ENCODE measurements at places on chromosomes 2 and 18.

- no peak for DNase-seq
Observed at GRCh38 chr2:160651416-160652200, 158.0 kb upstream of the RBMS1 start.

DNA sequence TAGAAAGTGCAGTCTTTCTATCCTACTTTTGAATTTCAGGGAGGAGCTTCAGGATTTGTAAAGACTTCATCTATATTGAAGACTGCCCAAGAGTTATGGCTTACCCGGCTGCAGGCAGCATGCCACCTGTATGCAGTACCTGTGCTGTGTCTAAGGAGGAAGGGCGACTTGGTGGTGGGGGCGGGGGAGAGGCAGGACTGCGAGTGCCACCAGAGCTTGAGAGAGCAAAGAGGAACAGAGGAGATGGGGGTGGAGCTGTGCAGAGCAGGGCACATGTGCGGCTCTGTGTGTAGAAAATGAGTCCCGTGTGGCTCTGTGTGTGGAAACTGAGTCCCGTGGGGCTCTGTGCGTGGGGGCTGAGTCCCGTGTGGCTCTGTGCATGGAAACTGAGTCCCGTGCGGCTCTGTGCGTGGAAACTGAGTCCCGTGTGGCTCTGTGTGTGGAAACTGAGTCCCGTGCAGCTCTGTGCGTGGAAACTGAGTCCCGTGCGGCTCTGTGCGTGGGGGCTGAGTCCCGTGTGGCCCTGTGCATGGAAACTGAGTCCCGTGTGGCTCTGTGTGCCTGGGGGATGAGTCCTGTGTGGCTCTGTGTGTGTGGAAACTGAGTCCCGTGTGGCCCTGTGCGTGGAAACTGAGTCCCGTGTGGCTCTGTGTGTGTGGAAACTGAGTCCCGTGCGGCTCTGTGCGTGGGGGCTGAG, 43.2 kb downstream of the LDLRAD4 start:
- no peak for DNase-seq

DNA sequence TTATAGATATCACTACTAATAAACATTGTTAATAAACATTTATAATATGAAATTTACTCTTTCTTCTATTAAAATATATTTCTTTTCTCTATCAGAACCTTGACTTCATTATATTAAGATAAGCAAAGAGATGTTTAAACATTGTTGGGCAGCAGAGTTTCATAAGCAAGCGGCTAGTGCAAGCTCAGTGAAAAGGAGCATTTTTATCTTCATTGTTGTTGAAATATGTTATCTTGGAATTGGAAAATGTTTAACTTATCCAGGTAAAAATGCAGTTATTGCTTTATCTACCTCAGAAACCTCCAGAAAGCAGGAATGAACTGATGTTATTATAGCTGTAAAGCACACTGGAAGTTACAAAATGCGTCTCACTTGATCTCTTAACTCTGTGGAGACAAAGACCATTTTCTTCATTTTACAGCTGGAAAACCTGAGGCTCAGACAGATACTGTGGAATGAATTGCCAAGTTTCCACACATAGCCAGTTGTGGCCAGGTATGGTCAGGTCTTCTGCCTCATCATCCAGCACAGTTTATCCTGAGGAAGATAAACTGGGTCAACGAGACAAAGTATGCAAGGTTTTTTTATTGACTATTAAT, 934.6 kb upstream of the FAM98A start:
- DNase-seq, result no peak

- DNase-seq, result no peak
Observed at GRCh38 chr2:15893689-15894480, 46.5 kb upstream of the MYCN start.

- no peak for DNase-seq
Observed at GRCh38 chr2:146837857-146838256, 1007.0 kb upstream of the ACVR2A start.

- DNase-seq, result no peak
Observed at GRCh38 chr2:54773838-54774237, 50.4 kb downstream of the EML6 start.

GRCh38 chr2:138016351-138017087, 52.2 kb downstream of the HNMT start:
- DNase-seq, result no peak

GRCh38 chr18:45894818-45895217, 69.3 kb downstream of the SIGLEC15 start:
- DNase-seq, result no peak

DNA sequence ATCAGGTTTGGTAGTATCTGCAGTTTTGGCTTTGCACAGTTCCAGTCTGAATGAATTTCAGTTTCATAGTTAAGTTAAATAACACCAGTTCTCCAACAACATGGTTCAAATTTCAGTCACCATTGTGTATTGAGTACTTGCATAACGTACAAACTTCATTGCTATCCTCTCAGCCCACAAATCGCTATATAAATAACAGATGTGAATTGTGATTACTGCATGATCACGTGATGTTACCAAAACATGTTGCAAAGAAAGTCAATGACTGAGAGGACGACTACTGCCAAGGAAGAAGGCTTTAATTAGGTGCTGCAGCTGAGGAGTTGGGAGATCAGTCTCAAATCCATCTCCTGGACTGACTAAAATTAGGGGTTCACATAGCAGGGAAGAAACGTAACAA, 48.2 kb downstream of the COL4A4 start:
- no peak for DNase-seq

DNA sequence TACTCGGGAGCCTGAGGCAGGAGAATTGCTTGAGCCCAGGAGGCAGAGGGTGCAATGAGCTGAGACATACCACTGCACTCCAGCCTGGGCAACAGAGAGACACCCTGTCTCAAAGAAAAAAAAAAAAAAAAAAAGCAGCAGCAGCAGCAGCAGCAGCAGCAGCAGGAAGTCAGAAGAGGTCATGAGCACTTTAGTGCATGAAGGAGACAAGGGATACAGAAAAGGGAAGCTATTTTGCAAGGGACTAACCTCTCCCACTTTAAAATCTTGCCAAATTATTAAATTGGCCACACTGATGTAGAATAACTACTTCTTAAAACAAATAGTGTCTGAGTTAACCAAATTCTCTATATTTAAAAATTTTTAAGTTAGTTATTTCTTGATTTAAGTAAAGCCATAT, 113.4 kb upstream of the PDE1A start:
- DNase-seq, result no peak

DNA sequence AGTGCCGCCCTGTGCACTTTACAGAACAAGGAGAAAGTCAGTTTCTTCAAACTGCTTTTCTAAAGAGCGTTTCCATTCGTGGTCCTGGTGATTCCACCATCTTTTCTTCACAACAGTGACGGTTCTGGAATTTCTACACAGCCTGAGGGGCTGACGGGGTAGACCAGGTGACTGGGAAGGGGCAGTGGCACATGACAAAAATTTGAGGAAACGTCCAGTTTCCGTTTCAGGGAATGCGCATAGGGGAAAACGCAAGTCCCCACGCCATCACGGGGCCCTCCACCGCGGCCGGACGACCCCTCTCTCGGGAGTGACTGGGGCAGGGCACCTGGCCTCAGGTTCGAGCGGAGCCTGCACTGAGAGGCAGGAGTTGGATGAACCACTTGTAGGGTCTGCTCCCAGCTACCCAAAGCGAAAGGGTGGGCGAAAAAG, 980 bp upstream of the SPTBN1 start:
- DNase-seq, result no peak

DNA sequence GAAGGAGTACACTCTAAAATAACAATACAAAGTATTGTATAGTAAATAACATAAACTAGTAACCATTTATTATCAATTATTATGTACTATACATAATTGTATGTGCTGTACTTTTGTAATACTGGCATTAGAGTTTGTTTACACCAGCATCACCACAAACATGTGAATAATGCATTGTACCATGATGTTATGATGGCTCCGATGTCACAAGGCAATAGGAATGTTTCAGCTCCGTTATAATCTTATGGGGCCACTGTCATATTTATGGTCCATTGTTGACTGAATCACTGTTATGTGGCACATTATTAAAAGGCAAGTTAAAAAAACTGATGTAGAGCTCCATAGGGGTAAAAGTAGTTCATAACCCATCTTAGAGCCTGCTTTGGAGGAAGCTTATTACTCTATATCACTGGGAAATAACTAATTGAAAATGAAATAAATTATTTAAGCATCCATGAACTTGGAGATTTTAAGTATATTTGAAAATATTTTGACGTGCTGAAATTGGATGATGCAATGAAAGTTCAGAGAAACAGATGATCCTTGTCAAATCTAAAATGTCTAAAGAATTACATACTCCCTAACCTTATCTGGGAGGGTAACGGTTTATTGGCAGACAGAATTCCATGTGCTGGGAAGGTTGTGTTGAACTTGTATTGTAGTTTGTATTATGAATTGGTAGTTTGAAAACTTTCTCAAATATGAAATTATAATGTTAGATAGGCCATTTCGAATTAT, 2.4 kb downstream of the SKA1 start:
- no peak for DNase-seq

All from effector memory CD8-positive, alpha-beta T cell (primary cell).